ENCODE measurements at places on chromosomes 1 and 21. TPM values are rescaled to one million over a fixed set of nuclear protein-coding genes. Genes with fewer than 3 reads are reported as not detected.

DNA sequence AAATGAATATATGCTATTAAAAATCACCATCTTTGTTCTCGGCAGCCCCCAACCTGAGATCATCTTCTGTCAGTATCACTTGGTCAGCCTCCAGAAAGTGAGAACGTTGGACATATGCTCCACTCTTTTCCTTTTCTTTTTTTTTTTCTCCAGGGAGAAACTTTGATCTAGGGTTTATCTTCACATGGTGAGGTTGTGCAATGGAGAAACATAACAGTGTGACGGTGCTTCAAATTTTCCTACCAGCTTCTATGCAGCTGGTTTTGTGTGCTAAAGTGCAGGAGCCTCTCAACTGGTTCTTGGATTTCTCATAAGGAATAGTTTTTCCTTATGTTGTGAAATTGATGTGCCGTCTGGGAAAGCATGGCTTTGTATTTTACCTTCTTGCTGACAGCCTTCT is 1202.9 kb downstream of the NCAM2 start:
- H3K4me1 ChIP-seq = no peaks in the 10 kb centered on the region
- H3K36me3 ChIP-seq = no peaks in the 10 kb centered on the region
- no peaks in the 10 kb centered on the region for H3K27me3 ChIP-seq
- no peak overlapping the region for H3K4me3 ChIP-seq

- peak overlapping the region; percentile 87 for H3K4me3 ChIP-seq
- H3K27me3 ChIP-seq = no peaks in the 10 kb centered on the region
- peaks cover 30% of the 10 kb centered on the region for H3K36me3 ChIP-seq
These were observed 326 bp downstream of the BRWD1 start for GRCh38 chr21:39313042-39313570.

DNA sequence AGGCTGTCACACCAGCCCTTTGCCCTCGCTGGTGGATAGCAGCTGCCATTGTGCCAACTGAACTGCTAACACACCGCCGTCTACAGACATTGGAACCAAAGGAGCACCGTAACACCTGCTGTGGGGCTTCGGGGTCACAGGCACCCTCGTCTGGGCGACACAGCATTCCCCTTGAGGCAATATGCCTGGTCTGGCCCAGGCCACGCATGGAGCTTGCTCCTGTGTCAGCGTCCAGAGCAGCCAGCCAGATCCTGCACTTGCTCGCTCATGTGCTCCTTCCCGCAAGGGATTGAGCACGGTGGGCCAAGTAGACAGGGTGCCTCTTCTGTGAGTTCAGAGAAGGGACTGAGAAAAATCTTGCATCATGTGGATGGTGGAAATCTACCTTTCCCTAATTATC is 314.6 kb upstream of the PLD5 start:
- H3K27me3 ChIP-seq = no peaks in the 10 kb centered on the region
- H3K4me3 ChIP-seq = no peak overlapping the region
- no peaks in the 10 kb centered on the region for H3K36me3 ChIP-seq
- DNase-seq = no peak

GRCh38 chr1:14780271-14780670 is 181.8 kb downstream of the KAZN start:
- no peaks in the 10 kb centered on the region for H3K27me3 ChIP-seq
- H3K36me3 ChIP-seq = no peaks in the 10 kb centered on the region

Gene AMY1C
- total RNA-seq = not detected
